ENCODE measurements at places on chromosomes 11 and 22.

GRCh38 chr11:65425105-65425970, 2.7 kb downstream of the NEAT1 start:
- DNase-seq = no peak

DNA sequence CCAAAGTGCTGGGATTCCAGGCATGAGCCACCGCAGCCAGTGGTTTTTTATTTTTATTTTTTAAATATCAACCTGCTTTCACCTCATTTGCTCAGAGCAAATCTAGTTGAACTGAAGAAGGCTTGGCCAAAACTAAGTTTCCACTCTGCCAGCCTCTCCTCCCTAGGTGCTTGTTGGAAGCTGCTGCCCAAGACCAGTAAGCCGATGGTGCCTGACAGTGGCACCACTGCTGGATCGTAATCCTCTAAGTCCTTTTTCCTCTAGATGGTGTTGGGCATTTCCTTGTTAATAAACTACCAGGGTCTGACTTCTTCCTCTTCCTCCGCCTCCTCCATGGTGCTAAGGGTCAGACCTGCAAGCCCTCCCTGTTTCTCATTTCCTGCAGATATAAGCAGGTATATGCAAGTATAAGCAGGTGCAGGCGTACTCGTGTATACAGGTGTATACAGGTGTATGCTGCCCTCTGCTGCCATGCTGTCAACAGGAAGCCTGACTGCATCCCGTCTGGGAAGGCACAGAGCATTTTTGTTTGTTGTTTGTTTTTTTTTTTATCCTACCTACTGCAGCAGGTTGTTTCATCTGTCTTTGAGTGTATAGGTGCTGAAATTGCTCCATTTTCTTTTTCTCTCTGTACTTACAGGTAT, 1.6 kb downstream of the NADSYN1 start:
- no peak for DNase-seq

GRCh38 chr22:31079095-31079642, 1.9 kb upstream of the SMTN start:
- DNase-seq = no peak

DNA sequence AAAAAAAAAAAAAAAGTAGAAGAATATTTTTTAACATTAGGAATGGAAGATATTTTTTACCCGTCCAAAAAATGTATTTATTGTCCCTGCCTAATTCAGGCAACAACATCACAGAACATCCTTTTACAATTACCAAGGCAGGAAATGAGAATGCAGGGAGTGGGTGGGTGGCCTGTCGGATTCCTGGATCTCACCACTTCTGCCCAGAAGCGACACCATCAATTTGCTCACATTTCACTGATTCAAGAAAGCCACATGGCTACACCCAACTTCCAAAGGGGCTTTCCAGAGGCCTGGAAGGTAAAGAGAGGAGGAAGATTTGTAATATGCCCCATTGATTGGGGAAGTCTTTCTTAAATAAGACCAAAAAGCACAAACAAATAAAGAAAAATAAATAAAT, 93.8 kb upstream of the CLPB start:
- no peak for DNase-seq

GRCh38 chr11:69538854-69539253, 57.4 kb downstream of the LINC01488 start:
- DNase-seq = no peak

GRCh38 chr11:1358286-1358685, 31.4 kb upstream of the BRSK2 start:
- DNase-seq = no peak

DNA sequence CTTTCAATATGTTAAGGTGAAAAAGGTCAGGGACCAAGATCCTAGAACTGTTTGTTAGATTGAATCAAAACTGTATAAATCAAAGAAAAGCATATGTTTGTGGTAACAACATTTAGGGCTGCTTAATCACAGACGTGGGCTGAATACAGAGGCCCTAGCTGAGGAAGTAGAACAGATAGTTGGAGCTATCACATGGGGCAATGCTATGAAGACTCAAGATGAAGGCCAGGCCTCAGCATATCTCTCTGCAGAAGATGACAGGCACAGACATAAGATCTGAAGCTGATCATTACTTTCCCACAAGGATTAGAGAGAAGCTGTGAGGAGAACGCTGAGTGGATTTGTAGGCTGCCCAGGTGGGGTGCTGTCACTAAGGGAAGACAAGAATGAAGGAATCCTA, 158.6 kb upstream of the CARD18 start:
- no peak for DNase-seq

GRCh38 chr11:20536365-20536764, 63.0 kb upstream of the SLC6A5 start:
- DNase-seq = no peak

GRCh38 chr11:75371949-75372876, 20.8 kb upstream of the ARRB1 start:
- DNase-seq = no peak

GRCh38 chr11:36684840-36685801, 87.1 kb upstream of the RAG2 start:
- no peak for DNase-seq

DNA sequence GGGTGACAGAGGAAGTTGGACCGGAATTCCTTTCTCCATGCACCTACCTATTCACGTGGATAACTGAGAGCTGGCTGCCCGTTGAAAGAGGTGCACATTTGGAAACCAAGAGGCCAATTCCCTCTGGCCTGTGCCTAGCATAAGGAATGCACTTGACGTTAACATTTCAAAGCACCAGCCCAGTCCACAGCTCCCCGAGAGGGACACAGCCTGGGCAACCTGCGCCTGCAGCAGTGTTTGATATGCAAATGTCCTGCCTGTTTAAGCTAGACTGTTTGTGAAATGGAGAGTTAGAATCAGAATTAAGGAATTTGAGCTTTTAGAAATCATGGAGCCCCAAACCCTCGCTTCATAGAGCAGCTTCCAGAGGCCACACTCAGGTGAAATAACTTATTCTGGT, 126.1 kb downstream of the DSCAML1 start:
- DNase-seq = no peak

DNA sequence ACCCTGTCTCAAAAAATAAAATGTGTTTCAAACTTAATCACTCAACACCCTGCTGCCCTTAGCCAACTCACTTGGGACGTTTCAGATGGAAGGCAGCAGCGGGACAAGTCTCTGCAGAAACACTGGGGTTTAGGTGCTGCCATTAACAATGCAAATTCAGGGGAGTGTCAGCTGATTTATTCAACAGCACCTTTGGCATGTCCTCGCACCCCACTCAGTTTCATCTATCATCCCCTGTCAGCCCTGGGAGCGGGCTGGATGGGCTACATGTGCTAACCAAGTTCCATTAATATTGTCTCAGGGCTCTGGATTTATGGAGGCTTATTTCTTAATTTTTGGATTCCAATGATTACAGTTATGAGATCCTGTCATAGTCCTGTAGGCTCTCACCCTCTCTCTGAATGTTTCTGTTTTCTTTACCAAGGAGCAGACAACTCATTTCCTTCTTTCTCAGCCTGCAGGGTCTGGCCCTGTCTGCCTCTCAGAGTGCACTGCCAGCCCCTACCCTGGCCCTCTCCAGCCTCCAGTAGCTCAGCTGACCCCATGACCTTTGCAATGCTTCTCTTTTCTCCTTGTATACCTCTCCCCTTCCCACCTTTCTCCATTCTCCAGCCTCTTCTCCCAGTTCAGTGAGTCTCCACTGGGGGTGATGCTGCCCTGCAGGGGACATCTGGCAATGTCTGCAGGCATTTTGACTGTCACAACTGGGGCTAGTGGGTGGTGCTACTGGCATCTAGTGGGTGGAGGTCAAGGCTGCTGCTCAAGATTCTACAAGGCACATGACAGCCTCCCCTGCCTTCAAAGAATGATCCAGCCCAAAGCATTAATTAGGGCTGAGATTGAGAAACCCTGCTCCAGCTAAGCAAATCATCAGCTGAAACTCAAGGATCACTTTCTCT, 79.0 kb downstream of the APIP start:
- DNase-seq = no peak

DNA sequence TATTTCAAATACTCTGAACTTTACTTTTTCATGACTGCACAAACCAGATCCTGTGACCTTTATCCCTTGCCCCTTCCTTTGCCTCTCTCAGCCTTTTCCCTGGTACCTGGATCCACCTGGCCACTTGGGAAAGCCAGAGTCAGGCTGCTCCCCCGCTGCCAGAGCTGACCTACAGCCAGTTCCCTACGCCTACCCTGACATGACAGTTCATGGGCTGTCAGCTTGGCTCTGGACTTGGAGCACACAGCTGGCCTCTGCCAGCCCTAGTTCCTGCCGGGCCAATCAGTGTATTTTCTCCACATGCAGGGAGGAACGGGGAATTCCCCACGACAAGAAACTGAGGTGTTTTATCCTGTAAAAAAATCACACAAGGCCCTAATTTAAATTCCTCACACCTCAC, 382.6 kb downstream of the INSC start:
- no peak for DNase-seq

DNA sequence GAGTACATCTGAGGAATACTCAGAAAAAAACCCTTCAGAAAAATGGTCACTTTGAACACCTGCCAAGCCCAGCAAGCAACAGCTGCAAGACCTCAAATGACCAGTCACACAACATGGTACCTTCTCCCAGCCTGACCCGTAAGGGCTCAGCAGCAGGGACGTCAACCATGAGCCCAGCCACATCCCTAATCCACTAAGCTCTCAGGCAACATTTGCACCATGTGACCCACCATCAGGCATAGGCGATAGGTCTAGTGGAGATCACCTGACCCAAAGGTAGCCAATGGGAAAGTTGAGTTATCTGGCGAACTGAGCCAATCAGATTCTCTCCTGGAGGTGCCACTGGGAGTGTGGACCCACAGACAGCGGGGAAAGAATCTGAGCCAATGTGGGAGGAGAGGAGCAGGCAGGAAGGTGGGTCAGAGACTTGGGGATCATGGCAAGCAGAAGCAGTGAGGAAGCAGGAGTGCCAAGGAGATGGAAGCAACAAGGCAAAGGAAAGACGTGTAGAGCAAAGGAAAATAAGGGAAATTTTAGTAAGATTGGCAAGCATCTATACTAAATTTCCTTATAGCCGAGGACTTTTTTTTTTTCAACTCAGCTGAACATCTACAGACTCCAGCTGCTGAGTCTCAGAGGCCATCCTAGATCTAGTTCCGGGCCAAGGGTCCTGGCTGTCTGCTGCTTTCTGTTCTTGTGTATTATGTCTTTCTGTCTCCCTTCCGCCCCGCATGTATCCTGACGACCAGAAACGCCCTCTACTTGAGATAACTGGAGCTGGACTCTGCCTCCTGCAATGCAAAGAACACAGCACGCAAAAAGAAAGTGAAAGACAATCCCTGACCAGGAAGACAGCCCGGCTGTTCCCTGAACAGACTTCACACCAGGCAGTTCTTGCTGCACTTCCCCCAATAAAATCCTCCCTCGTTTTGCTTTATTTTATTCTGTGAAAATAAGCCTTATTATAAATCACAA, 11.0 kb upstream of the PLAAT2 start:
- no peak for DNase-seq

DNA sequence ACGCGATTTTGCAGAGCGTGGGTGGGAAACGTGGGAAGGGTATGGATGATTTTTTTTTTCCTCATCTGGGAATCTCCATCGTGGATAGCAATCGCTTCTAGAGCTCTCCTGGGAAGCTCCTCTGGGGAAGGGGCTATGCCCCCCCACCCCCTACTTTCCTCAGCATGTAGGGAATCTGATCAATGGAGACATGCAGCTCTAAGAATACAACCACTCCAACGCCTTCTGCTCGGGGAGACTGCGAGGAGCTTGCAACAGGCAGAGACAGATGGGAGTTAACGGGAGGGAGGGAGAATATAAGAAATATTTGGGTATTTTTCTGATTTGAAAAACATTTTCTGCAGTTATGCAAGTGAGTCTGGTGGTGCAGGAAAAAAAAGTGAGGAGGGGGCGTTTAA, 104.6 kb upstream of the HSD17B12 start:
- DNase-seq = peak; percentile 67

- DNase-seq = no peak
These were observed 15.2 kb upstream of the GAS2L1 start for GRCh38 chr22:29291215-29291614.

DNA sequence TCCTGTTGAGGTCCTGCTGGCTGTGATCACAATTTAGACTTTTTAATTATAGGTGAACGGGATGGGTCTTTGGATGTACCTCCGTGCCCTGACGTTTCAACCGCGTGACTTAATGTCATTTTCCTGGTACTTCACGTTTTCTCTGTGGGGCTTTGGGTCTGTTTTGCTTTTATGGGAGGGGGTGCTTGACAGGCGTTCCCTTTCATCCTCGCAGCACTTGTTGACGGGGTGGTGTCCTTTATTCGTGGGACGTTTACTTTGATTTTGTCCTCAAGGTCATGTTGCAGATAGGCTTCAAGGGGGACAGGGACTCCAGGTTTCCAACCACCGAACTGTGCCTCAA, 994 bp downstream of the PPP6R3 start:
- no peak for DNase-seq

GRCh38 chr11:12938590-12939247, 70.4 kb upstream of the RASSF10 start:
- DNase-seq = no peak

DNA sequence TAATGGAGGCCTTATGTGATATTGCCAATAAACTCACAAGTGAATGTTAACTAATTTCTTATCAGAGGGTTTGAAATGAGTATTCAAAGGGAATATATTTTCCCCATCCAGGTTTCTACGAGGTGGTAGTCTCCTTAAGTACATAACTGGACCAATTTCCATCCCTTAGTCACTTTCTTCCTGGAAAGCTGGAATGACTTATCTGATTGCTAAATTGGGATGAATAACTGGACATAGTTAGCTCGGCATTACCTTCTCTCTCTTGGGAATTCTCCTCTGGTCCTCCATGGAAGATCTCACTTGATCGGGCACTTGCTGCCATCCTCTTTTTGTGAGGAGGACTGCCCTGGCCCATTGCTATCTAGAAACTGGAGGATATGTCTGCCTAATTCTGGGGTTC, 109.1 kb downstream of the TRPC6 start:
- DNase-seq = no peak

DNA sequence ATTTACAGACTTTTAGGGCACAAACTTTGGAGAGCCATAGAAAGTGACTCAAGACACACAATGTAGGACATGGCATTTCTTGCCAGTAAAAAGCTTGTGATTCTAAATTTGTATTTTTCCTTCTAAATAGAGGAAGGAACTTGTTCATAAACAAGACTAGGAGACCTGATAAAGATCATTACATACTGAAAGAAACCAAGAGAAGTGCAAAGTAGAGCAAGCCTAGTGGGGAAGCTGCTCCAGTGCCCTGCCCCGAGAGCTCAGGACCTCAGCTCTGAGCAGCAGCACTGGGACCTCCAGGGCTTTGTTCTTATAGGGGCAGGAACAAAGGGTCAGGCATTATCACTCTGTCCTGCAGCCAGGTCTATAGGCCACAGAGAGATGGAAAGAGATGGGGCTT, 7.2 kb downstream of the IRAG1 start:
- DNase-seq = no peak

GRCh38 chr22:29352778-29353177, 35.6 kb downstream of the AP1B1 start:
- DNase-seq = no peak

DNA sequence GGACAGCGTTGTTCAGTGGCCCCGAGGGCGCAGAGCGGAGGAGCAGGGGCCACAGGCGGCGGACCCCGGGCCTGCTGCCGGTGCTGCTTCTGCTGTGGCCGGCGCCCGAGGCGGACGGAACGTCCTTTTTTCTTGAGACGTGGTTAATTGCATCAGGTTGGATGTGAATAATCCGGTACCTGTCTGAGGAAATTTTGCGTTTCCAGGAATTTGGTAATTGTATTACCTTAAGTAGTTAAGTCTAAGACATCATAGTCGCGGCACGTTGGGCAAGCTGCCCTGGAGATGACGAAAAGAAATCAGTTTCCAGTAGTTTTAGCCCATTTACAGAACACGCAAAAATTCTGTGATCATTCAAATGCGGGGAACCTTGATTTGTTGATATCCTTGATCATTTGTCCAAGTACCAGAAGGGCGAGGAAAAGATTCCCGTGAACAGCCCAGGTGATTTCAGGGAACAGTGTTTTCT, 789 bp downstream of the SPECC1L start:
- DNase-seq = no peak
